Midbrain (tissue), 1 donor: ENCODE measurements at places on chromosomes 2 and 18.

GRCh38 chr2:120237491-120237902 is 14.3 kb upstream of the TMEM185B start:
- no peak for DNase-seq

- no peak for DNase-seq
Measured at GRCh38 chr2:10982931-10983701, 71.4 kb downstream of the KCNF1 start.

- DNase-seq = no peak
Measured at GRCh38 chr2:49367003-49367402, 212.7 kb upstream of the FSHR start.

- no peak for DNase-seq
Measured at GRCh38 chr2:151049746-151050145, 211.9 kb downstream of the RBM43 start.

GRCh38 chr2:95165030-95165370 is 609 bp upstream of the ZNF2 start:
- DNase-seq = no peak

DNA sequence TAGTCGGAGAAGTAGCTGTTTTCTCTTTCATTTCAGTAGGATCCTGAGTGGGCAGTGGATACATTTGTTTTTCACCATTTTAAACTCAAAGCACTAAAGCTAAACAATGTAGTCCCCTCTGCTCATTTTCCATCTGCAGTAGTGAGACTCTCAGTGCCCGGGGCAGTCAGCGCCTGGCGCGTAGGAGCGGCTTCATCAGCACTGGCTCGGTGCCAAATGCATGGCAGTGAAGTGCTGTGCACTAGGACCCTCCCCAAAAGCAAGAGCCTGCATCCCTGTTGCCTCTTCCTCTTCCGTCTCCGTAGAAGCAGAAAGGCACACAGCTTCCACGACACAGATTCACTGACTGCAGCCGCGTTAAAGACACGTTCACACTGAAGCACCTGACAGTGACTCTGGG is 19.0 kb upstream of the ESPNL start:
- no peak for DNase-seq

DNA sequence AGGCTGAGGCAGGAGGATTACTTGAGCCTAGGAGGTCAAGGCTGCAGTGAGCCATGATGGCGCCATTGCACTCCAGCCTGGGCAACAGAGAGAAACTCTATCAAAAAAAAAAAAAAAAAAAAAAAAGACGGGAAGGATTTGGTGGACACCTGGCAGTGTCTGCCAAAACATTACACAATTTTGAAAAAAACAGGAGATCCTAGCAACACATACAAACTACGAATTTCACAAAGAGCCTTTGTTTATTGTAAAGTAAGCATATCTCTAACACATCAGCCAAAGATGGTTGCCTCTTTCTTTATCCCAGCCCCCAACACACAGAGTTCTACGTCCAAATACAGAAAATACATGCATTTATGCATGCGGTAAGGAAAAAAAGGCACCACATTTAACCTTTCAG is 7.6 kb downstream of the GPR45 start:
- no peak for DNase-seq

GRCh38 chr2:203719456-203720410 is 13.3 kb downstream of the CD28 start:
- no peak for DNase-seq

DNA sequence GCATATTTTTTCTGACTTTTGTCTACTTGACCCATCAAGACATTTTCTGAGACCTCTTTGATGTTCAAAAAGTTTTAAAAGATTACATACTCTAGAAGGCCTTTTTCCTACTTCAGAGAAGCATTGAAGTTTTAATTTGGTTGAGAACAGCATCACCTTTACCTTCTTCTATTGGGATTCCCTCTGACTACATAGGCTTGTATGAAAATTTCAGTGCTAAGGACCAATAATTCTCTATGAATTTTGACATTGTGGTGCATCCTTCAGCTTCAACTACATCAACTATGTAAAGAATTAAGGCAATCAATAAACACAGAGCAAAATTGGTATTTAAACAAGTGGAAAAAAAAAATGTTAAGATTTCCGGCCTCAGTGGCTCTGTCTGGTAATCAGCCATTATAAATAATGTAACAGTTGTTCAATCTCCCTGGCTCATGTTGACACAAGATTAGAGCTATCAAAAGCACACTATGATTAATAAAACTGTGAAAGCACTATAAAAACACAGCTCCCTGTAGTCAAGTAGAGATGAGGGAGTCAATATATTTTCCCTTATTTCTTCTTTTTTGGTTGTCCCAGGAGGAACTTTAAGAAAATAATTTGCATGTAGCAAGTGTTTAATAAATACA is 627.0 kb upstream of the SYT4 start:
- DNase-seq = no peak

- DNase-seq = no peak
Measured at GRCh38 chr2:96247009-96247408, 18.8 kb downstream of the TMEM127 start.
